GM23338 (cell line): ENCODE measurements at places on chromosomes 12 and 14. TPM values are rescaled to one million over a fixed set of nuclear protein-coding genes. Genes with fewer than 3 reads are reported as not detected.

KCNK10 gene
- 1.0 TPM in 2 replicates for total RNA-seq

TAS2R31 gene
- total RNA-seq, result 6.1 and 12.9 TPM in 2 replicates

GMFB gene
- total RNA-seq, result 88.3 and 94.3 TPM in 2 replicates

RIMKLB gene
- 94.8 and 104 TPM in 2 replicates for total RNA-seq

TMCC3 gene
- total RNA-seq, result 2.4 and 3.6 TPM in 2 replicates

TMEM229B gene
- 1.6 and 2.4 TPM in 2 replicates for total RNA-seq

DNA sequence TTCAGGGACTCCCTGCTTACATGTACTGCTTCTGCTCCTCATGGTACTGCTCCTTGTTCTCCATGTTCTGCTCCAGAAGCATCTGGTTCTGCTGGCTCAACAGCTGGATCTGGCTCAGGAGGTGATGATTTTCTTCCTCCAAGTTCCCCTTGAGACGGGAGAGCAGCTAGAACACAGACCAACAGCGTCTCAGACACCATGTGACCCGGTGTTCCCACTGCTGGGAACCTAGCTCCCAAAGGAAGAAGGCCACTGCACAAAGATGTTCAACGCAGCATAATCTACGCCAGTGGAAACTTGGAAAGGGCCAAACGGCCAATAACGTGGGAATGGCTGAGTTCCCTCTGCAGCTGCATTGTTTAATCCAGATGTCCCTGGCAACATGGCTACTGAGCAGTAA lies 49.6 kb upstream of the GPR68 start:
- H3K4me1 ChIP-seq, result no peaks in the 10 kb centered on the region
- H3K36me3 ChIP-seq, result peaks cover 15% of the 10 kb centered on the region
- DNase-seq, result no peak

DNA sequence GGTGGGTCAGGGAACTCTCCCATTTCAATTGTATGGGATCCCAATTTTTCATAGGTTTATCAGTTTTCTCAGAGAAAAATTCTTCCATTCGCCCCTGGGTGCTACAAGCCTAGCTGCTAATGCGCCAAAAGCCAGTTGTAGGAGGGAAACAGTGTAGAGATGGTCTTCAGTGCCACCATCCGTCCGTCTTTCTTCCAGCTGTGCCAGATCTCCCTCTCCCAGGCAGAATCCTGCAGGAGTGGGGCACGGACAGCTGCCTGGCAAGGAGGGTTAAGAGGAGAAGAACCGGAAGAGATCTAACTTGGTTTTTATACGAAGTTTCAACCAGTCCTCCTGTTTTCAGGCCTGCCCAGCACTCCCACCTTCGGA lies 38.9 kb upstream of the FUT8 start:
- H3K4me1 ChIP-seq, result peaks cover 10% of the 10 kb centered on the region
- no peak overlapping the region for H3K4me3 ChIP-seq
- H3K36me3 ChIP-seq, result no peaks in the 10 kb centered on the region
